ENCODE measurements at places on chromosomes 12 and 14.

DNA sequence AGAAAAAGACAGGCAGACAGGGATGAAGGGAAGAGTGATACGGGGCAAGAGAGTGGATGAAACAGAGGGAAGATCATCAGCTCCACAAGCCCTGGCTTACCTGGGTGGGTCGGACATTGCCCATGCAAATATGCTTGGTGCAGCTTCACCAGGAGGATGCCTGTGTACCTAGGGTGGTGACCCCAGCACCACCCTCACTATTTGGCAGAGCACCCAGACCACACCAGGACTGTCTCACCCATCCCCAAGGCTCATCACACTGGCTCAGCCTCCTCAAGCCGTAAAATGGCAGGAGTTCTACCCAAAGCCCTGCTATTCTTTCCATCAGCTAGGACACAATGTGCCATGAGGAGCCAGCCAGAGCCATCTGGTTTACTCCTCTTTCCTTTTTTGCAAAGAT is 3.0 kb downstream of the GALNT8 start:
- DNase-seq = no peak

DNA sequence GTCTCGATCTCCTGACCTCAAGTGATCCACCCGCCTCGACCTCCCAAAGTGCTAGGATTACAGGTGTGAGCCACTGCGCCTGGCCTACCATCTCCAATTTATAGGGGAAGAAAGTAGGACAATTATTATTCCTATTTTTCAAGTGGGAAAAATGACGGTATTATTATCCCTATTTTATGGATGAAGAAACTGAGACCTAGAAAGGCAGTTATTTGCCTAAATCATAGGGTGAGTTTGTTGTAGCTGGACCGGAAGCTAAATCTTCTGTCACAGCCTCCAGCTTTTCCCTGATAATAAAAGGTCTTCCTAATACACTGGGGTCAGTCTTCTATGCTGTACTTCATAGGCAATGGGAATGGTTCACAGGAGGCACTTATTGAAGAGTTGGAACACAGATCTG is 13.8 kb downstream of the SLC7A8 start:
- no peak for DNase-seq

DNA sequence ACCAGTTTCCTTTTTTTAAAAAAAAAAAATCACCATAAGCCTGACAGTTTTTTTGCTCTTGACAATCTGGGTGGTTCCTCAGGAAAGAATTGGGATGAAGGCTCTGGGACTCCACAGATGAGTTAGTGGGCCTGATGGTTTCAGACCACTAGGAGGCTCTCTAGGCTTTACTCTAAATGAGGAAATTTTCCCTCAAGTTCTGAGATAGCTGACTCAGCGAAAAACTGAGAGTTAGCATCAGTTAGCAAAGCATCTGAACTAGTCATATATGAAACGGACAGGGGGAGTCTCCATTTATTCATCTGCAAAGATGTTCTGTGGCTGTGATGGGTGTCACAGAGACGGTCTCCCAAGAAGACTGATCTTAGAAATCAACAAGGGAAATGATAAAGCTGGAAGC is 314.3 kb upstream of the OR4E1 start:
- no peak for DNase-seq

GRCh38 chr12:97181571-97182265 is 274.7 kb downstream of the NEDD1 start:
- DNase-seq = no peak

GRCh38 chr12:6792522-6793201 is 3.3 kb downstream of the CD4 start:
- DNase-seq = no peak

DNA sequence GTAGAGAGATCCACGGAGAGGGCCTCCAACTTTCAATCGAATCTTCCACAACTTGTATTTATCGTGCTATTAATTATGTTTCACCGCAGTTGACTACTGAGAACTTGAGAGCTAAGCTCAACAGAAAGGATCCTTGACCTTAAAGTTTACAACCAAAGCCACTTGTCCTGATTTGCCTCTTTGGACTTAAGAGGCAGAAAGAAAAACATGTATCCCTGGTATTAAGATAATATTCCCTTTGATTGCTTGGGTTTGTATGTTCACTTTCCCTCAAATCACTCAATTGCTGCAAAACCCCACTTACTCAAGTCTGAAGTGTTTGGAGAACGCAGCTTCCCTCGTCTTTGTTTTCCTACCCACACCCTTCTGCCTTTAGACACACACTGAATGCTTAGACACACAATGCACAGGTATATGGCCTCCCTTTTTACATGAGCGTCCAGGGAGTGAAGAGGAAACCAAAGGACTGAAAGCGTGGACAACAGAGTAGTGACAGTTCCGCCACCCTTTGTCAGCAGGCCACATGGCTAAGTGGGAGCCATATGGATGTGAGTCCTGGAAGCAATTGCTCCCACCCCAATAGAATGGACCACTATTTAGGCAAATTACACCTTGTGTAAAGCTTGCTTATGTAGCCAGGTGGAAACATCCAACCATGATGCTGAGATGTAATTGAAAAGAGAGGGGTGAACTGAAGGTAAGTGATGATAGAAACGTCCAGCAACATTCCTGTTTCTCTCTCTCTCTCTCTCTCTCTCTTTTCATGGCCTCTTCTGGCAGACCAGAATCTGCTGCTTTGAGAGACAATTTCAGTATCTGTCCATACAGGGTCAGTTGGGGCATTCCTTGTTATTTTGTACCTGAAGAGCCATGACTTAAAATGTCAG is 1.4 kb upstream of the PKP2 start:
- no peak for DNase-seq

GRCh38 chr14:20499108-20499507 is 6.2 kb upstream of the RNASE10 start:
- DNase-seq = no peak
